ENCODE measurements at places on chromosomes 3 and 15.

- no peak for DNase-seq
Observed at GRCh38 chr15:89023311-89023961, 64.8 kb upstream of the ABHD2 start.

DNA sequence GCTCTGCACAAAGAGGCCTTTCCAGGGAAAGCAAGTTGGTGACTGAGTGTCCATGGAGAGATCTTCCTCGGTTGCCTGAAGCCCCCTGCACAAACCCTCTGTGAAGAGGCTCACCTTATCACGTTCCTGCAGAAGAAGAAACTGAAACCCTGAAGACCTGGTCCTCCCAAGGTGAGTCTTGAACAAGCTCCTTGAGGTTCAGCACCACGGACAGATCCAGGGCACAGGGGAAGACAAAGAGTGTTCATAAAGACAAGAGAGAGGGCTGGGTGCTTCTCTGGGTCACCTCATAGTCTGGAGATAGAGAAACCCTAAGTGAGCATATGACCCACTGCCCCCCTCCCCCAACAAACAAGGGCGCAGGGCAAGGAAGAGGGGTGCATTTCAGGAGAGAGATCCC, 21.7 kb upstream of the TBC1D21 start:
- no peak for DNase-seq

DNA sequence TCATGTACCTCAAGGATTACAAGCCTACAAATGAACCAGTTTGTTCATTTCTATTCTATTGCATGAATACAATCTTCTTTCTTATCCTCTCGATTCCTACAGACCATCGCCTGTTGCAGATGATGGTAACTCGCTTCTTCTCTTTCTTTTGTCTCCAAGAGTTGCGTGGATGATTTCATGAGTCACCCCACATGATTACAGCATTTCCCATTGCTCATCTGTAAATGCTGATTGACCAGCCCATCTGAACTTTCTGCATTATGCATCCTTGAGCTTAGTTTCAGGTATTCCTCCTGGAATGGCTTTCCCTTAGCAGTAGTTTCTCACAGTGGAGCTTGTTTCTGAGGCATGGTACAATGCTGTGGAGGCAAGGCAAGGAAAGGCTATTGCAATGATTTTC, 109.6 kb upstream of the TOPAZ1 start:
- no peak for DNase-seq

GRCh38 chr15:57647791-57648130, 56.1 kb downstream of the MYZAP start:
- no peak for DNase-seq

- no peak for DNase-seq
Observed at GRCh38 chr15:84910928-84911623, 26.6 kb downstream of the SLC28A1 start.

DNA sequence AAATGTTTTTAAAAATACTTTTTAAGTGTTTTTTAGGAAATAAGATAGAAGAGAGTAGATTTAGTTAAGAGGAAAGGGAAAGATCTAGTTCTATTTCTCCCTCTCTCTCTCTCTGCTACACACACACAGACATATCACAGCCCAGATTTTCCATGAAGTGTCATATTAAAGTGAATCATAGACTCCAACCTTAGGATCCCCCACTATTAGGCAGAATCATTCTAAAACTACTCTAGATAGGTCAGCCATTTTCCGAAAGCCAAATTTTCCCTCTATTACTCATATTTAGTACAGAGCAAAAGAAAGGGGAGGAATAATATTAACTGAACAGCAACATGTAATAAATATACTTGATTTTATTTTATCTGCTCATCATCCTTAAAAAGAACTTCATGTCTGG, 45.1 kb upstream of the RSL24D1 start:
- no peak for DNase-seq

DNA sequence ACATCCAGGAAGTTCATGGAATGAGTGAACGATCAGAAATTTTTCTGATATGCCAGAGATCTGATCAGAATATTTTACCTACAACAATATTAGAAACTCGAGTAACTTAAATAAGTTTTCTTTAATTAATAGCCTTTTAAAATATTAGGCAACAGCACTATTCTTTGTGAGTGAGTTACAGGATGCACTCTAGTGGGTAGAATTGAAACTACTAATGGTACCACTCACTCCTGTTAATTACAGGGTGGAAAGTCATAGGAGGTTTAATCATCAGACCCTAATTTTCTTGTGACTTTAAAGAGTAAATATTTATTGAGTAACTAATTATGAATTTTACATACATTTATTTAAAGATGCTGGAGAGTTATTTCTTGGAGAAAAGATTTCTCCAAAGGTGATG, 217.3 kb downstream of the CACNA2D3 start:
- DNase-seq, result no peak

DNA sequence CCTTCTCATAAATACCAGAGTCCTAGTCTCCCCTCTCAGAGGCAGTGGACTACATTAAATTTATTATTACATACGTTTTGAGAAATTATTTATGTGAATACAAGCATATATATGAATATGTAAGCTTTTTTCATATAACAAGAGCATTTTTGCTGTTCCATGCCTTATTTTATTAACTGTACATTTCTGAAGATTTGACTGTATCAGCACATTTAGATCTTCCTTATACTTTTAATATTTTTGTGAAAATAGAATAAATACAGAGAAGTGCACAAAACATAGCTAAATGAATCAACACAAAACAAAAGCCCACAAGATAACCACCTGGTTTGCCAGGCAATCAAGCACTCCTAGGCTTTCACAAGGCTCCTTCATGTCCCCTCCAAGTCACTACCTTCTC, 27.8 kb downstream of the HHLA2 start:
- DNase-seq, result no peak

DNA sequence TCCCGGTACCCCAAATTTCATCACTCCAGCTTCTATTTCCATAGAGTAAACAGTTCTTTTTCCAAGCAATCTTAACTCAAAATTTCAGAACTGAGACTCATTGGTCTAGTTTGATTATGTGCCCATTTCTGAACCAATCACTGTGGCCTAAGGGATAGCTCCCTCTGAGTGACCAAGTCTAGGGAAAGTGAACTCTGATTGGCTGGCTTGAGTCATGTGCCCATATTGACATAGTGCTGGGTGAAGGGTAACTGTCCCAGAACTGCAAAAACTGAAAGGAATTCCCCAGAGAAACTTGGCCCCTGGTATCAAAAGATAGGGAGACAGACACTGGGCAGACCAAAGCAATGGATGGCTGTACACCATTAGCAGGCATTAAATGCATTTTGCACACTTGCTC, 171.2 kb upstream of the WNT5A start:
- no peak for DNase-seq

DNA sequence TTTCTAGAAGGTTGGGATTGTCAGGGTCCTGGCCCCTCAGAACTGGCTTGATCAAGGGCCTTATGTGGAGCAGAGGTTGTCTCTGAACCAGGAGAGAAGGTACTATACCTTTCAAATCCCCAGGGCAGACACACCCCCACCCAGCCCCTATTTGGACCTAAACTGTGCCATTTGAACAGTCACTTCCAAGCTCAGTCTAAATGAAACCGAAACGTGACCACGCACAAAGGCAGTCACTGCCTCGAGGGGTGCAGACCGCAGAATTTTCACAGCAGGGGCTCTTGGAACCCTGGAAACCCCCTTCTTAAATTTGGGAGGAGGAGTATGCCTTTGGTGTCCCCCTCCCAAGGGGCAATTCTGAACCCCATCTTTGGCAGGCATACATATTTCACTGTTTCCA, 53.7 kb downstream of the GRIP2 start:
- no peak for DNase-seq

- DNase-seq, result no peak
Observed at GRCh38 chr15:77018796-77019505, 24.0 kb downstream of the PSTPIP1 start.

GRCh38 chr3:108486338-108486737, 24.1 kb downstream of the MYH15 start:
- no peak for DNase-seq

- no peak for DNase-seq
Observed at GRCh38 chr15:62338497-62338896, 173.4 kb upstream of the C2CD4B start.

DNA sequence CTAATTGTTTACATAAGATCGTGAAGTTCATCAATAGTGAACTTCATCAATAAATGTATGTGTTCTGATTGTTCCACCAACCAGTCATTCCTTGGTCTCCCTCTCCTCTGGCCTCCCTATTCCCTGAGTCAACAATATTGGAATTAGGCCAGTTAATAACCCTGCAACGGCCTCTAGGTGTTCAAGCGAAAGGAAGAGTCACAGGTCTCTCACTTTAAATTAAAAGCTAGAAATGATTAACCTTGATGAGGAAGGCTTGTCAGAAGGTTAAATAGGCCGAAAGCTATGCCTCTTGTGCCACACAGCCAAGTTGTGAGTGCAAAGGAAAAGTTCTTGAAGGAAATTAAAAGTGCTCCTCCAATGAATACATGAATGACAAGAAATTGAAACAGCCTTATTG, 89.4 kb upstream of the ACKR4 start:
- no peak for DNase-seq

DNA sequence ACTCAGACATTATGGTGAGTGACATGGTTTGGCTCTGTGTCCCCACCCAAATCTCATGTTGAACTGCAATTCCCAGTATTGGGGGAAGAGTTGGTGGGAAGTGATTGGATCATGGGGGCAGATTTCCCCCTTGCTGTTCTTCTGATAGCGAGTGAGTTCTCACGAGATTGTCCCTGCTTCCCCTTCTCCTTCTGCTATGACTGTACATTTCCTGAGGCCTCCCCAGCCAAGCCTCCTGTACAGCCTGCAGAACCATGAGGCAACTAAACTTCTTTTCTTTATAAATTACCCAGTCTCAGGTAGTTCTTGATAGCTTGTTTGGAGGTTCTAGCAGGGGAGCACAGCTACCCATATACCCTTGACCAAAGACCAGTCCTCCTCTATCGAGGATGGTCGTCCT, 45.9 kb downstream of the ADAM10 start:
- DNase-seq, result no peak

- no peak for DNase-seq
Observed at GRCh38 chr3:124257336-124257864, 265.5 kb upstream of the ROPN1 start.

DNA sequence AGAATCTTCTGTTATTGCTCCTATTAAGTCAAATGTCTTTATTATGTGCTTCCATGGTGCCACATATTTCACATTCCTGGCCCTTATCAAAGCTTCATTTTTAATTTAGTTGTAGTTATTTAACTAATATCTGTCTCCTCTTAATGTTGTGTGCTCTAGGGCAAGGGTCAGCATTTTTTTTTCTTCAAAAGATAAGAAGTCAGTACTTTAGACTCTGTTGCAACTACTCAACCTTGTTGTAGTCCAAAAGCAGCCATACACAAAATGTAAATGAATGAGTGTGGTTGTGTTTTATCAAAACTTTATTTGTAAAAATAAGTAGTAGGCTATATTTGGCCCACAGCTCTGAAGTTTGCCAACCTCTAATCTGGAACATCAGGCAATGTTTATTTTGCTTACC, 394.7 kb upstream of the CBLB start:
- DNase-seq, result no peak

DNA sequence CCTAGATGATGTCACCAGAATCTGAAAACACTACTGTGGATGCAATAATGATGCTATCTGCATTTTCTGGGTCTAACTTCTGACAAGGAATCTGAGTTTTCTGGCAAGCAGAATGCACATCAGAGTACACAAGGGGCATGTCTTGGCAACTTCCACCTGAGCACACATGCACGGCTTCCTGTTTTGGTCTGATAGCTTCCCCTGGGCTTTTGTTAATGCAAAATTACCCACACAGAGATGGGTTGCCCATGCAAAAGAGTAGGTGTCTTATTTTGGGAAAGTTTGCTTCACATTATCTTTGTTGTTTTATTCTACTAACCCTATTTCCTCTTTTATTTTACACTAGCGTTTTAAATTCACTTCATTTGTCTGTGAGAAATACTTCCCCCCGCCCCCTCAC, 74.2 kb upstream of the SATB1 start:
- DNase-seq, result no peak

- DNase-seq, result no peak
Observed at GRCh38 chr3:138082085-138082991, 33.1 kb downstream of the DZIP1L start.

- DNase-seq, result no peak
Observed at GRCh38 chr15:66292571-66293418, 573 bp upstream of the DIS3L start.

DNA sequence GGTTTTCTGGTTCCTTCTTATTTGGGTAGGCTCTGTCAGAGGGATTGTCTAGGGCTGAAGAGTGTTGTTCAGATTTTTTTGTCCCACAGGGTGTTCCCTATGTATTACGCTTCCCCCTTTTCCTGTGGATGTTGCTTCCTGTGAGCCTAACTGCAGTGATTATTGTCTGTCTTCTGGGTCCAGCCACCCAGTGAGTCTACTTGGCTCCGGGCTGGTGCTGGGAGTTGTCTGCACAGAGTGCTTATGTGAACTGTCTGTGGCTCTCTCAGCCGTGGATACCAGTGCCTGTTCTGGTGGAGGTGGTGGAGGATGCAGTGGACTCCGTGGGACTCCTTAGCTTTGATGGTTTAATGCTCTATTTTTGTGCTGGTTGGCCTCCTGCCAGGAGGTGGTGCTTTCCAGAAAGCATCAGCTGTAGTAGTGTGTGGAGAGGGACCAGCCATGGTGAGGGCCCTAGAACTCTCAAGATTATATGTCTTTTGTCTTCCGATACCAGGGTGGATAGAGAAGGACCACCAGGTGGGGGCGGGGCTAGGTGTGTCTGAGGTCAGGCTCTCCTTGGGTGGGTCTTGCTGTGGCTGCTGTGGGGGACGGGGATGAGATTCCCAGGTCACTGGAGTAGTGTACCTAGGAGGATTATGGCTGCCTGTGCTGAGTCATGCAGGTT, 53.8 kb downstream of the CCDC66 start:
- no peak for DNase-seq

DNA sequence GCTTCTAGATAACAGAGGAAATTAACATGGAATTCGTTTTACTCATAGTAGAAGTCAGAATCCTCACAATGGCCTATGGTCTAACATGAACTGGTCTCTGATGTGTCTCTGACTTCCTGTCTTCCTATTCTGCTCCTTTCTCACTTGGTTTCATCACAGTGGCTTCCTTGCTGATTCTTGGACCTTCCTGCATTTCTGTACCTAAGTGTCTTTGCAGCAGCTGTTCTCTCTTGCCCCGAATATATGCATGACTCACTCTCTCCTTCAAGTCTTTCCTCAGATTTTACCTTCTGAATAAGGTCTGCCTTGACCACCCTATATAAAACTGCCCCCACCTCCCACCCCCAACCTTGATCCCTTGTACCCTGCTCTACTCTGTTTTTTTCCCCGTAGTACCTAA, 14.1 kb downstream of the ARL13B start:
- no peak for DNase-seq

DNA sequence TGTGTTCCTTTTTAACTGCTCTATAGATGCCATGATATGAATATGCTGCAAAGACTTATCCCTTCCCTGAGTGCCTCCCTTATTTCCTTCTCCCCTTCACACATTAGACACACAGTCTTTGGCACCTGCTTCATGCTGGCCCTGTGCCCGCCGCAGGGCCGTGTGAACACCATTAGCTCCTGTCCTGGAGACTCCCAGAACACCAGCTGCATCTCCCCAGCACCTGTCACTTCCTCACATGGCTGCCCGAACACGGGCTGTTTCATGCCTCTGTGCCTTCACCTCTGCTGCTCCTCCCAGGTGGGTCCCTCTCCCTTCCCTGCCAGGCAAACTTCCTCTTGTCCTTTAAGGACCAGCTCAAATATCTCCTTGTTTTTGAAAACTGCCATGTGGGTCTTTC, 40.5 kb upstream of the SEC13 start:
- no peak for DNase-seq
